Fibroblast of lung (primary cell): ENCODE measurements at places on chromosomes 5 and 9. TPM values are rescaled to one million over a fixed set of nuclear protein-coding genes. Genes with fewer than 3 reads are reported as not detected.

The ANKRD34B gene
- total RNA-seq = not detected in 2 replicates

The OR1J2 gene
- 0.26 and 0.33 TPM in 2 replicates for total RNA-seq

- DNase-seq = no peak
Measured at GRCh38 chr9:116809656-116810055, 122.6 kb downstream of the TRIM32 start.

The TMEFF1 gene
- total RNA-seq = 1.8 and 2.5 TPM in 2 replicates

The TAF11L10 gene
- not detected in 2 replicates for total RNA-seq

GRCh38 chr5:99378443-99378842, 449.6 kb upstream of the CHD1 start:
- no peak for DNase-seq

The FGF18 gene
- total RNA-seq = 8.0 and 19.3 TPM in 2 replicates

DNA sequence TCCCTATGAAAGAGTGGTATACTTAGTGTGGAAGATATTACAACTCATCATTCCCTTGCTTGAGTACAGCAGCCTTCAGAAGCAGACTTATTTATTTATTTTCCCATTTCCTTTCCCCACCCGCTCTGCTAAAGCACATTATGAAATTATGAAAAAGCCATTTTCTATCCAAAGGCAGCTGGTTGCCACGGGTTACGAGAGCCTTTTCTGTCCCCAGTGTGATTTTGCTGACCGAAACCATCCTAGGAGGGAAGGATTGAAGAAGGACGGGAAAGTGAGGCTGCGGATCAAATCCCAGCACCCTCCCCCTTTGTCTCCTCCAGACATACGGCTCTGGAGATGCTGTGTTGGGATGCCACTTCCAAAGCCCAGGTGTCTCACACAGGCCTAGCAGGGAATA, 246.9 kb downstream of the TLR4 start:
- DNase-seq = no peak

- no peak for DNase-seq
Measured at GRCh38 chr5:151531581-151531980, 59.5 kb downstream of the FAT2 start.

- peak; percentile 21 for DNase-seq
Measured at GRCh38 chr5:88952344-88952743, 69.4 kb upstream of the MEF2C start.

- DNase-seq = peak; percentile 47
Measured at GRCh38 chr5:67985686-67986387, 229.7 kb upstream of the PIK3R1 start.

The SLC46A2 gene
- not detected in 2 replicates for total RNA-seq

DNA sequence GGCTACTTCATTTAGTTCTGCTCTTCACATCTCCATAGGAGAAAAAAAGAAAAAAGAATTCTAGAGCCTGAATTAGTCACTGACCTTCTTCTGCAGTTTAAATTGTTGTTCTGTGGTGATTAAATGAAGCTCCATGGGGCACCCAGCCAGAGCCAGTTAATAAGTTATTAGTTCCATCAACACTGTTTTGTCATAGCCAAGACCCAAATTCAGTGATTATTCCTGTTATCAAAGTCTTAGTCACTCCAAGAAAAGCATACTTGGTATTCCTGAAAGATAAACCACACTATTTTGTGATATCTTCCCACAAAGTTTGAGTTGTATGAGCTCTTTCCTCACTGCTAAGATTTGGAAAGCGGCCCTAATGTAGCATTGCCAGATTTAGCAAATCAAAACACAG, 134.8 kb upstream of the RGMB start:
- peak; percentile 70 for DNase-seq

DNA sequence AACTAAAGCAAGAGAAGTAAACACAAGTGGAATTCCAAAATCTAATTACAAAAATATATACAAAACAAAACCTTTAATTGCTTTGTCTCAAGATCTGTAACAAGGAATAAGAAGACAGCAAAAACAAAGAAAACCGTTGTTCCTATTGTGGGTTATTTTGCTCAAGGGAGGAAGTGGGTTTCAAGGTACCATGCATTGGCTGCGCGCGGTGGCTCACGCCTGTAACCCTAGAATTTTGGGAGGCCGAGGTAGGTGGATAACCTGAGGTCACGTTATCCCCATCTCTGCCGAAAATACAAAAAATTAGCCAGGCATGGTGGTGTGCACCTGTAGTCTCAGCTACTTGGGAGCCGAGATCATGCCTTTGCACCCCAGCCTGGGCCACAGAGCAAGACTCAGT, 12.1 kb upstream of the IQGAP2 start:
- DNase-seq = no peak

The RLN2 gene
- not detected in 2 replicates for total RNA-seq

DNA sequence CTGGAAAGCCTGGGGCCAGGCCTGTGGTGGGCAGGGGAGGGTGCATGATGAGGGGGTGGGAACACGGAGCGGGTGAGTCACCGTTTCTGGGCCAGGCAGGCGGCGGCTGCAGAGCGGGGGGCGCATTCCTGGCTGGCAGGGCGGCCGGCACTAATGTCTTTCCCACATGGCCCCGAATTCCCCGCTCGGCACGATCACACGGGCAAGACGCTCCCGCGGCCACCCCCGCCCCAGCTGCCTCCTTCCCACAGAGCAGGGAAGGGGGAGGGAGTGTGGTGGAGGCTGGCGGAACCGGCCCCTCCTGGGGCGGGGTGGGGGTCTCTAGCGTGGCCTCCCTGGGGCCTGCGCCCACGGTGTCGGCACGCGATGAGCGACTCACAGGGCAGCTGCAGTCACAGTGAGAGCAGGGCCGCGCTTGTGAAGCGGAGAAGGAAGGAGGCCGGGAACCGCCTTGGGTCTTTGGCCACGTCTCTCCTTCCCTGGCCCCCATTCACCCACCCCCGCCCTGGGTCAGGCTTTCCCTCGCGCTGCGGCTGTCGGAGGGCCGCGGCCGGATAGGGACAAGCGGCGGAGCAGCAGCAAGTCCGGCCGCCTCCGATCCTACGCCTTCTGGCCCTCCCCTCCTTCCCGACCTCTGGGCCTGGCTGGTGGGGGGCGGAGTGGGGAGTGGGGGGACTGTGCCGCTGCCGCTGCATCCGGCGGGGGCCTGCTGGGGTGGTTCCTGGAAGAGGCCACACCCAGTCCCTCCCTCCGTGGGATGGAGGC, 48.9 kb downstream of the CXXC5 start:
- DNase-seq = peak; percentile 95

DNA sequence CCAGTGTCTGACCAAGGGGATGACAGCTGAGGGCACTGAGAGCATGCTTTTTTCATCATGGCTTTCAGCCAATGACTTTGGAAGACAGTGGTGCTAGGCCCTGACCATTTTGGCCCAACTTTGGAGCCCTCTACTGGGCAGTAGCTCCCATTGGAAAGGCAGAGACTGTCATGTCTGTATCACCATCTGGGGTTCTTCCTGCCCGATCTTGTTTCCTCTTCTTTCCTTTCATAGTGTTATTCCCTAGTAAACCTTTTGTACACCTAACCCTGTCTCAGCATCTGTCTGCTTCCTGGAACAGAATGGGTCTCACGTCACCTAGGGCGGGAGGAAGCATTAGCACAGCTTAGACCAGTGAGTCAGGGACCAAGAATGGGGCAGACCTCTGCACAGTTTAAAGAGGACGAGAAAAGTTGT, 97.4 kb upstream of the MAST4 start:
- DNase-seq = peak; percentile 1

DNA sequence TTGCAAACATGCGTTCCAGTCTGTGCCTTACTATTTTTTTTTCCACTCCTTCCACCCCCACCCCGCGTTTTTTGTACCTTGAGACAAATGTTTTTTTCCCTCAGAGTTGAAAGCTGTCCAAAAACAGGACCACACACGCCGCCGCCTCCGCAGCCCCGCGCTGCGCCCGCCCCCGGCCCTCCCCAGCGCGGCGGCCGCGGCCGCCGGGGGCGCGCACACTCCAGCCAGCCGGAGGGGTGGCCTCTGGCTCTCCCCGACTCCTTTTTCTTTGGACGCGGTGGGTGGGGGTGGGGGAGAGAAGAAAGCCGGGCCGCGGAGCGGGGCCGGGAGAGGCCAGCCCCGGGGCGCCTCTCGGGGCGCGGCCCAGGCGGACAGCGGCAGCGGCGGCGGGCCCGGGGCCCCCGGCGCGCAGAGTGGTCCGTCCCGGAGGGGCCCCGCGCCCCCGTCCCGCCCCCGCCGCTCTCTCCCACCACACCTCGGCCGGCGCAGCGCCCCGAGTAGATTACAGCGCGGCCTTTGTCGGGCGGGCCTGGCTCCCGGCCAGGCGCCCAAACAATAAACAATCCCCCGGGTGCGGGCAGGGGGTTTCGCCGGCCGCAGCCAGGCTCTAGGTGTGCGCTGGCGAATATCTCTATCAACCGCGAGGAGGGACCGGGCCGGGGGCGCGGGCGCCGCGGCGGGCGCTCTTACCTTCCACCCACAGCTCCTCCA, 10.9 kb downstream of the PTCH1 start:
- DNase-seq = peak; percentile 75

DNA sequence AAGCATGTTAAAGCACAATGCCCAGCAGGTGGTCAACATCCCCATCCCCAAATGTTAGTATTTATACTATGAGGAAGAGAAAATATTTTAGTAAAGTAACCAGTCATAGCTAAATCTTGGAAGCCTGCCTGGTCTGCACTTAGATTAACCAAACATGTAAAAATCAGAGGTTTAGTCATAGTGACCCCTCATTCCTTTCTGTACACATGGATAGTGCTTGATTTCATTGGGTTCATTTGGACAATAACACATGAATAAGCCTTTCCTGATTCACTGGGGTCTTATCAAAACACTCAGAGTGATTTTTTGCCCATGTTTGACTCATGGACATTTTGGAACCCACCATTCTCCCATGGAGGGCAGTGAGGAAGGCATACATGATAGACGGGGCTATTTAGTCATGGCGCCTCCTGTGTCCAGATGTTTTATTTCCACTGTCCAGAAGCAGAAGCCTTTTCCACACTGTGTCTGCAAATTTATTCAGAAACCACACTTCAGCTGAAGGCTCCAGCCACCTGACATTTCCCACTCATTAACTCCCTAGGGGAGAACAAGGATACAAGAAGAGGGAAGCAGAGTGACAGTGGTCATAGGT, 32.5 kb downstream of the OR1J1 start:
- peak; percentile 91 for DNase-seq

DNA sequence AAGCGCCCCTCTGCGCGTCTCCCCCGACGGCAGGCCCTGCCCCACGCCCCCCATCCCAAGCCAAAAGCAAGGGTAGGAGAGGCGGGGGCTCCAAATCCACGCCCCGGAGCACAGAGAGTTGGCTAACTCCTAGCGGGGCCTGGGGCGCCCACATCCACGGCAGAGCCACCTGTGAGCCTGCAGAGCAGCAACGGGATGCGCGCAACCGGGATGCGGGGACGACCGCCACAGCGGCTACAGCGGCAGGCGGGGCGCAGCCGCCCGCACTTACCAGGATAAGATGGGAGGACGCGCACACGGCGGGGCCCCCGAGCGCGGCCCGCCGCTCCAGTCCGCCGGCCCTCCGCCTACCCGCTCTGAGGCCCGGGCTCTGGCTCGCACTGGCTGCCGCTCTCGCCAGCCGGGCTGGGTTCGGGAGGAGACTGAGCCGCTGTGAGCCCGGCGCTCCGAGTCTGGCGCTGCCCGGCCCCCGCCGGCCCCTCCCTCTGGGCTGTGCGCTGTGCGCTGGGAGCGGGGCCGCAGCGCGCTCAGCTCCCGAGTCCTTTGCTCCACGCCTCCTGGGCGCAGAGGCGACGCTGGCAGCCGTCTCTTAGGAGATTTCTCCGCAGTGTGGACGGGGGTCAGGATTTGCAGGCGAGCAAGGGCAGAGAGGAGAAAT, at the start of gene SLC24A2:
SLC24A2 (minus strand) TSS at position 424 of the 658 bp plus-strand sequence.
- DNase-seq = no peak

The SPATA31A3 gene
- not detected in 2 replicates for total RNA-seq

- no peak for DNase-seq
Measured at GRCh38 chr5:72177538-72177937, 70.3 kb downstream of the MAP1B start.

The PIP5K1B gene
- under 0.01 TPM in 2 replicates for total RNA-seq

DNA sequence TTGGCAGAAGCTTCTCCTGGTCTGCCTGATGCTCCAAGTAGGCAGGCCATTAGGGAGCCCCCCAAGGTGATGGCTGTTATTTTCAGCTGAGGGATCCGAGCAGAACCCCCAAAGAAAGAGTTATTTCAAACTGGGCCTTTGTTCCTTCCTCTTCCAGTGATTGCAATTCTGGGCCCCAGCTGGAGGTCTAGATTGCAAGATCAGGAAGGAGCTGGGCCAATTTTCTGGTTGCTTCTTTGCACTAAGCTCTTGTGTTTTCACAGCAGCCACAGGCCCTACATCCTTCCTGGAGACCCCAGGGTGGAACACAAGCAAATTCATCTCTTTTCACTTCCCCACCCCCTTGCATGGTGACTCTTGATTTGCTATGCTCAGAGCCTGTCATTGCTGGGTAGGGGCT, 215.0 kb downstream of the SEMA6A start:
- DNase-seq = no peak

- no peak for DNase-seq
Measured at GRCh38 chr5:15424769-15425168, 75.2 kb upstream of the FBXL7 start.

- peak; percentile 67 for DNase-seq
Measured at GRCh38 chr9:4375424-4376200, 75.7 kb upstream of the GLIS3 start.

GRCh38 chr9:125961072-125961471, 213.9 kb downstream of the PBX3 start:
- no peak for DNase-seq

The BARX1 gene
- not detected in 2 replicates for total RNA-seq

GRCh38 chr5:40904205-40904993, 4.9 kb upstream of the C7 start:
- peak; percentile 62 for DNase-seq

DNA sequence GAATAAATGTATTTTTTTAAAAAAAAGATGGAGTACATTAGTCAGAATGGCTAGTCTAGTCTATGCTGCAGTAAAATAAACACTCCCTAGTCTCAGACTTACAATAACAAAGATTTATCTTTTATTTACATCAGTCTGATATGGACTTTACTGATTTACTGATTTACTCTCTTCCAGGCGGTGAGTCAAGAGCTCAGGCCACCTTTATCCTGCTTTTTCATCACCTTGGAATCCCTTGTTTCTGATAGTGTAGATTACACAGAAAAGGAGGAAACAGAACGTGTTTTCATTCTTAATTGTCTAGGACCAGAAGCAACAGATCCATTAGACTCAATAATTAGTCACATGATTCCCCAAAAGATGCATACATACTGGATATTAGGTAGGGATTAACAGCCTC, 290.1 kb upstream of the TRPC7 start:
- DNase-seq = peak; percentile 79

The BRINP1 gene
- 0.26 and 0.33 TPM in 2 replicates for total RNA-seq

The PKD2L2 gene
- total RNA-seq = 0.26 TPM in 1 of 2 replicates, not detected in the other

DNA sequence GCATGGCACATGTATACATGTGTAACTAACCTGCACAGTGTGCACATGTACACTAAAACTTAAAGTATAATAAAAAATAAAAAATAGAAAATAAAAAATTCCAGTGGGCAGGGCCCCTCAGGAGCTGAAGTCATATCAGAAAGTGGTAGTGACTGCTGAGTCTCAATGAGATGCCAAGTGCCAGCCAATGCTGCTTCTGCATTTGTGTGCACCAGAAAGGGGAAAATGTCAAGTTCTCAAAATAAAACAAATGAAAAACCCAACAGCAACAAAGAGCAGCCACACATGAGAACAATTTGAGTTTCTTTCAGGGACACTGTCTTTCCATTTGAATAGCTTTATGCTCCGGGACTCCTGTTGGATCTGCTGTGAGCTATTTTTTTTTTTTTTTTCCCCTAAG, 117.2 kb upstream of the CCDC112 start:
- DNase-seq = no peak
